ENCODE measurements at places on chromosomes 6 and 20.

DNA sequence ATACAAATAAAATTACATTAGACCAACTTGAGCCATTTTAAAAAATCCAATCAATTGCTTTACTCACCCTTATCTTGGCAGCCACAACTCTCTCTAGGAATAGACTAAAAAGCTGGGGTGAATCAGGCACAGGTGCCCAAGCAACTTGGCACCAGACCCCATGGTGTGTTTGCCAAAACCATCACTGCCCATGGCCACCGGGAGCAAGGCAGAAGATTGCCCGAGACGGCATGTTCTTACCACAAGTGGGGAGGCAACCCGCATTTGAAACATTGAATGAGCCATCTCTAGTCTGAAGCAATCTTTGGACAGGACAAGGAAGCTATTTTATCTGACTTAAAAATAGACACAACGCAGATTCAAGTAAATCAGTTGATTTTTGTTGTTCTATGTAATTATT lies 69.0 kb downstream of the SMLR1 start:
- no peak for DNase-seq

DNA sequence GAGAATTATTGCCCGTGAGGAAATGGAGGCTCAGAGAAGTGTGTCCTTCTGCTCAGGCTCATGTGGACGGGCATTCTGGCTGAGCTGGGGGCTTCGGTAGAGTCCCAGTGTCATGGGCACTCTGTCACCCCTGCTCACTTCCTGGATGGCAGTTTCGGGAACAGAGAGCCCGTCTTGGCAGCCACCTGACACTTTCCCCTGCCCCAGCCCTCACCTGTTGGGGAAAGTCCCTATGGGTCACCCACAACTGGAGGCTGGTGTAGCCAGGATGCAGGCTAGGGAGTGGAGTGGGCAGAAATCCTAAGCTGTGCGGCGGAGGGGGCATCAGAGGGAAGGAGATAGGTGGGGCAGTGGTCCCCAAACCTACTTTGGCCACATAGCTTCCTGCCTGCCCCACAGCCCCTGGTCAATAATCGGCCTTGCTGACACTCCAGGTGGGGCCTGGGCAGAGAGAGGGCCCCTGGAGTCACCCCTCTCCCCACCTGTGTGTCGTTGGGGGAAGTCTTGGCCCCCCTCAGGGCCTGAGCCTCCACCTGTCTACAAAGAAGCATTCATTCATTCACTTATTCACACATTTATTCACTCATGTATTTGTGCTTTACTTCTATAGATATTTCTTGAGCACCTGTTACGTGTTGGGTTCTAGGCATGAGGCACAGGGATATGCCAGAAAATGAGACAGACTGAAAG lies 40.5 kb downstream of the SNAI1 start:
- DNase-seq, result no peak

GRCh38 chr6:151440930-151441329 lies 11.0 kb downstream of the RMND1 start:
- DNase-seq, result no peak

GRCh38 chr20:7940341-7940740 lies at the start of gene HAO1:
HAO1 (minus strand) TSS chr20:7940458; CDS start chr20:7940422, 36 bp downstream.
- DNase-seq, result no peak

DNA sequence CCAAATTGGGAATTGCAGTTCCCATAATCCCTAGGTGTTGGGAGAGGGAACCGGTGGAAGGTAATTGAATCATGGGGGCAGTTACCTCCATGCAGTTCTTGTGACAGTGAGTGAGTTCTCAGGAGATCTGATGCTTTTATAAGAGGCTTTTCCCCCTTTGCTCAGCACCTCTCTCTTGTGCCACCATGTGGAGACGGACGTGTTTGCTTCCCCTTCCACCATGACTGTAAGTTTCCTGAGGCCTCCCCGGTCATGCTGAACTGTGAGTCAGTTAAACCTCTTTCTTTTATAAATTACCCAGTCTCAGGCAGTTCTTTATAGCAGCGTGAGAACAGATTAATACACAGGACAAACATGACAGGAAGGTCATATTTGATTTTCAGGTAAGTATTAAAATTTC lies 25.3 kb upstream of the HECA start:
- DNase-seq, result no peak

- no peak for DNase-seq
These were observed 19.0 kb downstream of the SRC start for GRCh38 chr20:37364927-37365272.

- DNase-seq, result no peak
These were observed 68.3 kb downstream of the NPEPL1 start for GRCh38 chr20:58760856-58761255.

DNA sequence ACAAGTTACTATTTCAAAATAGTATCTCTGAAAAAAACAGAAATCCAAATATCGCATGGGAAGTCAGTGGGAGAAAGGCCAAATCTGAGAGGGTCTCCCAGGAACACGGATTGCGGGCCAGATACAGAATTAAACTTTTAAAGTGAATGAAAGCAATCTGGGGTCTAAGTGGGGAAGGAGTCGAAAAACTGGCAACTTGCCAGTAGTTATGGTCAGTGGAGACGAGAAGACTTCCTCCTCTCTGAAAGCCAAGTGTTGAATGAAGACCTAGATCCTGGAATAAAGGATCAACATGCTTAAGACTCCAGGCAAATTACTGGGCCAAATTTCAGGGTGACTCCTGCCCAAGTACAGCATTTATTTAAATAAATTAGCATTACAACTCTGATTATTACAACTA lies 123.6 kb downstream of the BFSP1 start:
- no peak for DNase-seq

GRCh38 chr20:1816384-1817381 lies 78.5 kb upstream of the SIRPA start:
- no peak for DNase-seq

DNA sequence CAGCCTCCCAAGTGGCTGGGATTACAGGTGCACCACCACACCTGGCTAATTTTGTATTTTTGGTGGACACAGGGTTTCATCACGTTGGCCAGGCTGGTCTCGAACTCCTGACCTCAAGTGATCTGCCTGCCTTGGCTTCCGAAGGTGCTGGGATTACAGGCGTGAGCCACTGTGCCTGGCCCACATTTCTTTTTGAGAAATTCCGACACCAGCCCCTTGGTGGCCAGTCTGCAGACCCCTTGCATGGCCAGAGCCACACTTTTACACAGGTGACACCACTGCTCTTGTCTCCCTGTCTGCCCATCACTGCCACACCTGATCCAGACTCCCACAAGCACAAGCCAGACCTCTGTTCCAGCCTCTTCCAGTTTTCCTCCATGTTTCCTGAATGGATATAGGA lies 33.0 kb downstream of the SRSF3 start:
- DNase-seq, result no peak

- no peak for DNase-seq
These were observed 9.9 kb upstream of the SNX9 start for GRCh38 chr6:157813191-157813590.

GRCh38 chr6:90892271-90892670 lies 305.4 kb upstream of the MAP3K7 start:
- DNase-seq, result no peak

- no peak for DNase-seq
These were observed 62.9 kb upstream of the PTPN1 start for GRCh38 chr20:50447102-50447804.

DNA sequence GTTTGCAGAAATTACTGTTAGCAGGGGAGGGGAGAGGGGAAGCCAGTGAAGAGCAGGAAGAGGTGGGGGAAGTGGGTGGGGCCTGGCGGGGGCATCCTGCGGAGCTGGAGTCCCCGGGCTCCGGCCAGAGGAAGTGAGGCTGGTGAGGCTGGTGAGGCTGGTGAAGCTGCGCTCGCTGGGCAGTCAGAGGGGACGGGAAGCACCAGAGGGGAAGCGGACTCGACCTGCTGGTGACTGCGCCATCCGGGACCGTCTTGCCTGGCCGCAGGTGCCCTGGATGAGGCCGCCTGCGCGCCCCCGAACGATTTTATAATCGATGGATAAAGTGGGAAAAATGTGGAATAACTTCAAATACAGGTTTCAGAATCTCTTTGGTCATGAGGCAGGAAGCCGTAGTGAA lies 635.3 kb upstream of the MARCKS start:
- DNase-seq, result no peak

- DNase-seq, result no peak
These were observed 11.8 kb upstream of the SNRPC start for GRCh38 chr6:34745277-34746103.

DNA sequence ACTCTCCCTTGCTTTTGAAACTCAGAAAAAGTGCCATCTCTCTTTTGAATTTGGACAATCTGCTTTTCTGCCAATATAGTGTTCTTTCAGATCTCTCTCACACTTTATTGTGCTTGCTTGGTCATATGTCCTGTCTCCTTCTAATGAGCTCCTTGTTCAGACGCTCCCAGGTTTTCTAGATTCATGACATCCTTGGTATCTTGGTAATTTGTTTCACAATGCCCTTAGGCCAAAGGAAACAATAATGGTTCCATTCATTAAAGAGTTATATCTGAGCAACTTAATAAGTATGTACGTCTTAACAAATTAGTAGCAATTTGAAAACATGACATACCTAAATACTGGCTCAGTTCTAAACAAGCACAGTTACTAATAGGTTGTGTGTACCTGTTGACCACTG lies 293.4 kb upstream of the SPTLC3 start:
- DNase-seq, result no peak

DNA sequence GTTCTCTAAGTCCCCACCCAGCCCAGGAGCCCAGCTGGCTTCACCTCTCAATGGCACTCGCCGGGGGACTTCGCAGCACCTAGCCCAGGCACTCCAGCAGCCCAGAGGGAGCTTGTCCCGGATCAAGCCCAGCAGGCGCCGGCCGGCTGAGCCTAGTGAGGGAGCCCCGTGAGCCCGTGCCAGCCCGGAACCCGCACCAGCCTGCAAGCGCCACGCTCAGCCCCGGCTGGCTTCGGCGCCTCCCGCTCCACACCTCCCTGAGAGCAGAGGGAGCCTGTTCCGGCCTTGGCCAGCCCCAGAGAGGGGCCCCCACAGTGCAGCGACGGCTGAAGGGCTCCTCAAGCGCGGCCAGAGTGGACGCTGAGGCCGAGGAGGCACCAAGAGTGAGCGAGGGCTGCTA lies 27.1 kb upstream of the PPP1R14C start:
- DNase-seq, result no peak

DNA sequence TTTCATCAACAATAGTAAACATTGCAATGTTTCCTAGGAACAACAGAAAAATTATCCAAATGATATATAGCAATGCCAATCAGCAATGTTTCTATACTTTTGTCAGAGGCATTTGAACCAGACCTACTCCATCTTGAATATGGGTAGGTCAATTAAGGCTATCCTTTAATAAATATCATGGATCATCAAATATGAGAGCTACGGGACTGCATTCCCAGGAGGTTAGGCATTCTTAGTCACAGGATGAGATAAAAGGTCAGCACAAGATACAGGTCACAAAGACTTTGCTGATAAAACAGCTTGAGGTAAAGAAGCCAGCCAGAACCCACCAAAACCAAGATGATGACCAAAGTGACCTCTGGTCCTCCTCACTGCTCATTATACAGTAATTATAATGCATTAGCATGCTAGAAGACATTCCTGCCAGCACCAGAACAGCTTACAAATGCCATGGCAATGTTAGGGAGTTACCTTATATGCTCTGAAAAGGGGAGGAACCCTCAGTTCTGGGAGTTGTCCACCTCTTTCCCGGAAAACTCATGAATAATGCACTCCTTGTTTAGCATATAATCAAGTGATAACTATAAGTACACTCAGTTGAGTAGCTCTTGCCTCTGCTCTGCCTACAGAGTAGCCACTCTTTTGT lies 8.6 kb upstream of the SERPINB6 start:
- DNase-seq, result no peak

DNA sequence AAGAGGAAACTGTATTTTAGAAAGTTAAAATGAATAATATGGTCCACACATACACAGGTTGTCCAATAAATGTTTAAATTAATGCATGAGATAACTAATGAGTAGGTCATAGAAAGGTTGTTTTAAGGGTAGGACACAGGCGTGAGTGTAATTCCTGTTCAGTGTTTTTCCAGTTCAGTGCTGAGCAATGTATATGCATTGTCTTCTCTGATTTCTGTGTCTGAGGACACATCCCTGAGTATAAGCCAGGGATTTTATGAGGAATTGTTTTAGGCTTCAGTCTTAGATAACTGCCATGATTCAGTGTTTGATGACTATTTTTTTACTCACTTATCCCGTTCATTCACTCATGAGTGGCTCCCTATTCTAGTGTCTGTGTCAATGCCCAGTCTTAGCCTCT lies 298.5 kb upstream of the TBX18 start:
- DNase-seq, result no peak

GRCh38 chr6:36847152-36847551 lies 7.9 kb upstream of the CPNE5 start:
- no peak for DNase-seq

DNA sequence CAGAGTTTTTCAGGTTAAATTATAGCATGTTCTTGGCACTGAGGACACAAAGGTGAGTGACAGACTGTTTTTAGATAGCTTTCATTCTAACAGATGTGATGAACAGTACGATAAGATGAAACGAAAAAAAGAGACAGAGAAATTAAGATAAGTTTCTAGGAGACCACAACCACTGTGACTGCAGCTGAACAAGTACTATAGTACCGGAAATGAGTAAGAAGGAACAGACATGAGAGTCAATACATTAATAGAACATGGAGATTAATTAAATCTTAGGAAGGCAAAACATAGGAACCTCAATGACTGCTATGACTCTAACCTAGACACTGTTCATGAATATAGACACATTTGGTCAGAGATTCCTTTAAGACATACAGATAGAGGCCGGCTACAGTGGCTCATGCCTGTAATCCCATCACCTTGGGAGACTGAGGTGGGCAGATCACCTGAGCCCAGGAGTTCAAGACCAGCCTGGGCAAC lies 40.2 kb downstream of the HBS1L start:
- DNase-seq, result no peak

- no peak for DNase-seq
These were observed 16.5 kb upstream of the RBPJL start for GRCh38 chr20:45289942-45290676.

DNA sequence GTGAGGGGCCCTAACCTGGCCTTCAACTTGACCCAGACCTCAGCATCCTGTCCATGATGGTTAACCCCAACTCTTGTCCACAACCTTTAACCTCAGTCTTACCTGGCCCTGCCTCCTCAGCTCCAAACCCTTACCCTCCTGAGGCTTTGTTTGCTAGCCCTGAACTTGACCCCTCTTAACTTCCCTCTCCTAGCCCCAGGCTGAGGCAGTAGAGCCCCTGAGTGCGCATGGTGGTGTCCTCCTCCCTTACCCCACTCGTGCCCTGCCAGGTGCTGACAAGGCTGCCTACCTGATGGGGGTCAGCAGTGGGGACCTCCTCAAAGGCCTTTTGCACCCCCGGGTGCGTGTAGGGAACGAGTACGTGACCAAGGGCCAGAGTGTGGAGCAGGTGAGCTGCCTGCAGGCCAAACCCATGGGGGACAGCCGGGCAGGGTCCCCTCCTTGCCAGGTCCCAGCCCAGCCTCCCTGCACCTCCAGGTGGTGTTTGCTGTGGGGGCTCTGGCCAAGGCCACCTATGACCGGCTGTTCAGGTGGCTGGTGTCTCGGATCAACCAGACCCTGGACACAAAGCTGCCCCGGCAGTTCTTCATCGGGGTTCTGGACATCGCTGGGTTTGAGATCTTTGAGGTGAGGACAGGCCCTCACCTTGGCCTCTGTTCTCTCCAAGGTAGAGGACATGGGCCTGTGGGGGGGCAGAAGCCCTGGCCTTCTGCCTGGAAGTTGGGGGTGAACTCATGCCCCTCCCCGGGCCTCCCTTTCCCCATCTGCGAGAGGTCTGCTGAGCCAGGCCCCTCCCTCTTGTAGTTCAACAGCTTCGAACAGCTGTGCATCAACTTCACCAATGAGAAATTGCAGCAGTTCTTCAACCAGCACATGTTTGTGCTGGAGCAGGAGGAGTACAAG lies 31.9 kb downstream of the MYH7B start:
- DNase-seq, result no peak

GRCh38 chr20:58480551-58481336 lies 34.5 kb downstream of the APCDD1L start:
- no peak for DNase-seq
